Activated effector memory CD4-positive, alpha-beta T cell treated with Interleukin-2 at 50 U/mL for 16 hours (primary cell): ENCODE measurements at places on chromosomes 6 and 20.
A peak's percentile ranks its signal among the peaks of the same experiment; 100 is the strongest.

- DNase-seq: no peak
These were observed 42.5 kb upstream of the HBS1L start for GRCh38 chr6:135097172-135097571.

- peak; percentile 56 for DNase-seq
These were observed at the start of gene TRIM38 for GRCh38 chr6:25962149-25963127. Gene TRIM38, plus strand, starts transcription at chr6:25962802. Its CDS starts 3,721 bp downstream, at chr6:25966523.

DNA sequence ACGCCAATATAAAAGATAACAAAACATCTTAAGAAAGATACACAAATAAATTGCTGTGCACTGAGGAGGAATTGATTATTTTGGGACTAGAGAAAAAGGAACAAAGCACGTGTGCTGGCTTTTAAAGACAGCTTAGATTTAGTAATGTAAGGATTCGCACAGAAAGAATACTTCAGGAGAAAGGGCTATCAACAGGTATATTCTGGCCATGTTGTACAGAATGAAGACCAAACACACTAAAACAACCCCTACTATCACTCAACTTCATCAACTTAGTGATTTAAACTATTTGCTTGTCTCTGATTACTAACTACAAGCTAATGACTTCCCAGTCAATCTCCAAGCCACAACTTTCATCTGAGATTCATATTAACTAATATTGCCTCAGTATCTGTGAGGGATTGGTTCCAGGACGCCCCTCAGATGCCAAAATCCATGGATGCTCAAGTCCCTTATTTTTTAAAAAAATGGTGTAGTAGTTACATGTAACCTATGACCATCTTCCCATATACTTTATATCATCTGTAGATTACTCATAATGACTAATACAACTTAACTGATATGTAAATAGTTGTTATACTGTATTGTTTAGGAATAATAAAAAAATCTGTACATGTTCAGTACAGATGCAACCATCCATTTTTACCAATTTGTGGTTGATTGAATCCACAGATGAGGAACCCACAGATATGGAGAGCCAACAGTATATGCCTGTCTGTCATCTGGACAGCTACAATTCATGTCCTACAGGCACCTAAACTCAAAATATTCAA lies 4.5 kb downstream of the DEK start:
- no peak for DNase-seq

DNA sequence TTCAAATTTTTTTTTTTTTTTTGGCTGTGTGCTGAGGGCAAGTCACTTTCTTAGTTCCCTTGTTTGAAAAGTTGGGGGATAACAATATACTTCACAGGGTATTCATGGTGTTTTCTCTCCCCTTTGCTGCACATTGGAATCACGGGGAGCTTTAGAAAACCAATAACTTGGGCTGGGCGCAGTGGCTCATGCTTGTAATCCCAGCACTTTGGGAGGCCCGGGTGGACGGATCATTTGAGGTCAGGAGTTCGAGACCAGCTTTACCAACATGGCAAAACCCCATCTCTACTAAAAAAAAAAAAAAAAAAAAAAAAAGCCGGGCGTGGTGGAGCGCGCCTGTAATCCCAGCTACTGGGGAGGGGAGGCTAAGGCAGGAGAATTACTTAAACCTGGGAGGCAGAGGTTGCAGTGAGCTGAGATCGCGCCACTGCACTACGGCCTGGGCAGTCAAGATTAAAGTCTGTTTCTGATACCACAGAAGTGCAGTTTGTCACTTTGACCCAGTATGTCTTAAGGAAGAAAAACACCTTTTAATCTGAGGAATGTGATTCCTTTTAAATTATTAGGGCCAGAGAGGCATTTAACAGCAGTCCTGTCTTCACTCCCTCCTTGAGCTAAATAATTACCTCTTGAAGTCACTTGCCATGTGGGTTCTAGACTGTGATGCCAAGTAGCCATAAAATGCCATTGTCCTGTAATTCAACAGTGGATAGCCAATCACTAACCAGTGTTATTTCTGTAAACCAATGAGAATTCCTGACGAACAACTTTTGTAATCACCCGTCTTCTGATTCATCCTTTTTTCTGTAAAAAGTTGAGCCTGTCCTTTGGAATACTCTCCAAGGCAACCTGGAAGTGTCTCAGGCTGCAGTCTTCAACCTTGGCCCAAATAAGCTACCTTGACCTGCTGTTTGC lies 16.1 kb downstream of the SRSF3 start:
- DNase-seq: no peak

GRCh38 chr20:5528719-5529256 lies 212.0 kb upstream of the PROKR2 start:
- DNase-seq: peak; percentile 56

GRCh38 chr20:38178581-38178980 lies 13.5 kb upstream of the TGM2 start:
- no peak for DNase-seq

DNA sequence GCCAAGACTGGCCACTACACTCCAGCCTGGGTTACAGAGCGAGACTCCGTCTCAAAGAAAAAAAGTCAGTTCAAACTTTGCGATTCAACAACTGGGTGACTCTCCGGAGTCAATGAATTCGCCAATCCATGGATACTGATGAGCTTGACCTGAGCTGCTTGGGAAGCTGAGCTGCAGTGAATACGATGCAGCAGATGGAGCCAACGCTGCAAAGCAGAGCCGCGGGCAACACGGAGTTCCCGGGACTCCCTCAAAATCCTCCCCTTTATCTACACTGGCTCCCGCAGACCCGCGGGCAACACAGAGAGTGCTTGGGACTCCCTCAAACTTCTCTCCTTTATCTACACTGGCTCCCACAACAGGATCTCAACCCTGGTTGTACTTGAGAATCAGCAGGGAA lies 62.6 kb upstream of the SALL4 start:
- DNase-seq: no peak

- DNase-seq: no peak
These were observed 3.3 kb downstream of the ID1 start for GRCh38 chr20:31608251-31608945.

- no peak for DNase-seq
These were observed 1.5 kb upstream of the HMGN4 start for GRCh38 chr6:26536571-26537159.

DNA sequence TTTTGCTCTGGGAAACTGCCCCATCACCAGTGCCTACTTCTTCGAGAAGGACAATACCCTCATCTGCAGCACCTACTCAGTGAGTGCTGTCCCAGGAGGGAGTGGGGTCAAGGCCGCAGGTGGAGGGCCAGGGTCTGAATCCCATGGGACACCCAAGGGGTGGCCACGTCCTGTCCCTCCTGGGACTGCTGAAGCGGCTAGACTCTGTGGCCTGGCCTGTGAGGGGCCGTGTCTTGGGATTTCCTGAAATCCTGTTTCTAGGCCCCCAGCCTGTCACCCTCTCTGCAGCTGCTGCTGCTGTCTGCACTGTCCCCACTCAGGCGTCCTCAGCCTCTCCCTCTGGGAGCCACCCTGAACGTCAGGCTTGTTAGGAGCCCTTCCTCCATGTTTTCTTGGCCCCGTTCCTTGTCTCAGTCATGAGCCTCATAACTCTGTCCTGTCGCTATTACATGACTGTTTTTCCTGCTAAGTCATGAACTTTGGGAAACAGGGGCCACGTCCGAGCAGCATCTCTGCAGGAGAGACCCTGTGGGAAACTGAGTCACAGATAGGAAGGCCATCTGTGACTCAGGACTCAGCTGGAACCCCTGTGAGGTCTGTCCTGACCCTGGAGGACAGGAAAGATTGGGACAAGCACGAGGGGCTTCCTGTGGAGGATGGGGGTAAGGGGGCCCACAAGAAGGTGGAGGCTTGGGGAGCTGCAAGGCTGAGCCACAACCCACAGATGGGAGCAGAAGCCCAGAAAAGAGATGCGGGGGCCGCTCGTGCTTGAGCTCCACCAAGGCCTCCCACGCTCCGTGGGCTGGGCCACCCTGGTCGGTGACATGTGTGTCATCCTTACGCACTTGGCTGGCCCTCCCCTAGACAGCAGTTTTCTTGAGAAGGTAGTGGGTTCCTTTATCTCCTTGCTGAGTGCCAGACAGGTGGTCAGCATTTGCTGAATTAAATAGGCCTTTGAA lies 49.9 kb downstream of the EFCAB8 start:
- DNase-seq: no peak

DNA sequence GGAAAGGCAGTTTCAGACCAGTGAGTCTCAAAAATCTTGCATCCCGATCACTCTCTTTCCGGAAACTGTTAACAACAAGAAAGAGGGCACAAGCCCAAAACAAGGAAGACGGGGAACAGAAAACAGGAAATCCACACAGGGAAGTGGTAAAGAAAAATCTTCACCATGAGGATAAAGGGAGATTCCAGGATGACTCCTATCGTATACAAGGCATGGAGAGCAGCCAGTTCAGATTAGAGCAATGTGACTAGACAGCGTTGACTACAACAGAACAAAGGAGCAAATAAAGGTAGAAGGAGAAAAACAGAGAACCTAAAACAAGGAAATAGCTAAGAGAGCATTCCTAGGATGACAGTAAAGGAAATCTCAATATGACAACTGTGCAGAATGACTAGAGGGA lies 26.5 kb downstream of the VNN1 start:
- no peak for DNase-seq

DNA sequence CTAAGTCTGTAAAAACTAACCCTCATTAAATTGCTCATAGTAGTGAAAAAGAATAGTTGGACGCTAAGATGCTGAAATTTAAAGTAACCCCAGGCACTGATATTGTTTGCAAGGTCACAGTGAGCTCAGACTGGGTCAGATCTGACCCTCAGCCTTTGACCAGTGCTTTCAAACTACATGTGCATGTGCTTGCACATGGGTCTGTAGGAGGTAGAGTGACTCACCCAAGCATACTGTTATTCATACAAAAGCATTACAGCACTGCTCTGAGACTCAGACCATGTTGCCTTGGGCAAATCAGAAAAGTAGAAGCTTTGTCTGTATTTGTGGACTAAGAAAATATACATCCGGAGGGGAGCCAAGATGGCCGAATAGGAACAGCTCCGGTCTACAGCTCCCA lies 326.4 kb upstream of the MARCKS start:
- DNase-seq: no peak

GRCh38 chr6:16759646-16760515 lies 1.4 kb downstream of the ATXN1 start:
- DNase-seq: peak; percentile 63

GRCh38 chr6:40848868-40849514 lies 190.0 kb downstream of the UNC5CL start:
- DNase-seq: no peak

DNA sequence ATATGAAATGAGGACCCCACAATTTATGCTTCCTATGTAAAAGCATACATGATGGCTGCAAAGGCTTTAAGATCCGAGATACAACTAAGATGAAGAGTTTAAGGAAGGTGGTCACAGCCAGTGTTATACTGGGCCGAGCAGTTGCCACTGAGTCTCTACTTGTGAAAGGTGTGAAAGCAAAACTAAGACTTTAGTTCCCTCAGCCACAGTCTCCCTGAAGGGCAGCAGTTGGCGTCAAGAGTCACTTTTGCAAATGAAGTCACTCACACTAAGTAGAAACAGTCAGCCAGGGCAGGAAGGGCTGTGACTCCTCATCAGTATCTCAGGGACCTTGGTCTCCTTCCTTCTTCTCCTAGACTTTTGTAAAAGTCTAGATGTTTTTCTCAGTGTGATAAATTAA lies 191.6 kb upstream of the MCHR2 start:
- no peak for DNase-seq

GRCh38 chr6:169345146-169345545 lies 91.5 kb upstream of the THBS2 start:
- no peak for DNase-seq

GRCh38 chr6:13234130-13234529 lies 94.2 kb downstream of the TBC1D7 start:
- DNase-seq: no peak
